Cerebellar nuclear complex (tissue), 1 donor: ENCODE measurements at places on chromosomes 5 and 9.

DNA sequence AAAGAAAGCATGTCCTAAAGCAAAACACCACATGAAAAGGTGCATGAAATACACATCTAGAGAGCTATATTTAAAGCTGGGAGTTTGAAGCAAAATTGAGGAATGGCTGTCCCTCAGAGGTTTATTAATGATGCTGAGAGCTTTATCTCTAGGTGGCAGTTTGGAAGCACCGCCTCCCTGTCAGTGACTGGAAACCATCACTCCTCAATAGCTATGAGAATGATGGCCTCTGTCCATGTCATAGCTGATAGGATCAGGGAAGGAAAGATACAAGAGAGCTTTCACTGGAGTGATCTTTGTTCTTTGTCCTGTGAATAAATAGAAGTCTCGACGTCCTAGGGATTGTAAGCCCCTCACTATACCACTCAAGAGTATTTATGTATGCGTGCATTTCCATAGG is 110.5 kb downstream of the NUDT12 start:
- no peak for DNase-seq

- DNase-seq = no peak
These were observed 86.0 kb downstream of the ANKRD55 start for GRCh38 chr5:56147106-56147505.

GRCh38 chr5:119930490-119930889 is 301.1 kb downstream of the FAM170A start:
- no peak for DNase-seq

- DNase-seq = no peak
These were observed 481.6 kb downstream of the NTRK2 start for GRCh38 chr9:85151162-85151561.

DNA sequence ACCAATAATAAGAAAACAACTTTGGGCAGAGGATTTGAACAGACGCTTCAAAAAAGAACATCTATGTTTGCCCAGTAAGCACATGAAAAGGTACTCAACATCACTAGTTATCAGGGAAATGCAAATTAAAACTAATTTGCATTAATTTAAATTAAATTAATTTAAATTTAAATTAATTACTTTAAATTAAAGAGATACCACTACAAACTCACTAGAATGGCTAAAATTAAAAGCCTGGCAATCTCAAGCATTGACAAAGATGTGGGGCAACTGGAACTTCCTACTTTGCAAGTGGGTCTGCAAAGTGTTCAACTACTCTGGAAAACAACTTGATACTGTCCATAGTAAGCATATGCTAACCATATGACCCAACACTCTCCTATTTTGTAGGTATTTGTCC is 32.1 kb upstream of the ELL2 start:
- no peak for DNase-seq

GRCh38 chr5:131396015-131396414 is 132.2 kb downstream of the CDC42SE2 start:
- no peak for DNase-seq

DNA sequence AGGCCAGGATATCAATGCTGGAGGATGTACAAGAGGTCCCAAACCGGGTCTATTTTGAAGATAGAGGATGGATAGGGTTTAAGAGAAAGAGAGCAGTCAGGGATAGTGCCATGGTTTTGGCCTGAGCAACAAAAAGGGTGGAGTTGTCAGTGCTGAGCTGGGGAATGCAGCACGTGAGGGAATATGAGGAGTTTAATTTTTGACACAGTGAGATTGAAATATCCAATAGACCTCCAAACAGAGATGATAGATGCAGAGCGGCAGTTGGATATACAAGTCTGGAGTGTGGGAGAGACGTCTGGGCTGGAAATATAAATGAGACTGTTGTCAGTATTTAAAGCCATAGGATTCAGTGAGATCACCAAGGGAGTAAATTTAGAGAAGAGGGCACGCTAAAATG is 136.7 kb upstream of the EFNA5 start:
- DNase-seq = no peak

- no peak for DNase-seq
These were observed 110.1 kb downstream of the MVB12B start for GRCh38 chr9:126436545-126437267.

- no peak for DNase-seq
These were observed 4.9 kb upstream of the CPLX2 start for GRCh38 chr5:175866377-175866907.

DNA sequence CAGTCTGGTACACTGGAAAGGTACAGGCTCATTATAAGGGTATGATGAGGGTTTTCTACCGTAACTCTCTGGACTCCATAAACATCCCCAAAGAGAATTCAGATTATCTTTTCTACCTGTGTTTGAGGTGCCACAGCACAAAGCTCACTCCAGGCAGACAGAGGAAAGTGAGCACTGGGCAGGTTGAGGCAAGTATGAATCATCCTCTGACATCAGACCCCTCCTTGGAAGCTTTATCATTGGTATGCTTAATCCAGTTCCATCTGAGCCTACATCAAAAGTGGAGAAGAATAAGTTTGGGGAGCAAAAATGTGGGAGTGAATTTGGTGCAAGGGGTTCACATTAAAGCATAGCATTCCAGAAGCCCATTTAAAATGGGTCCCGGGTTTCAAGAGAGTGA is 21.7 kb downstream of the C9orf152 start:
- no peak for DNase-seq

- DNase-seq = no peak
These were observed 121.0 kb upstream of the NR3C1 start for GRCh38 chr5:143524338-143524945.

- no peak for DNase-seq
These were observed 34.0 kb upstream of the HOMER1 start for GRCh38 chr5:79547982-79548381.

GRCh38 chr5:763998-764781 is 20.3 kb downstream of the ZDHHC11B start:
- no peak for DNase-seq

- no peak for DNase-seq
These were observed 136.1 kb upstream of the DMAC1 start for GRCh38 chr9:7935681-7936080.

DNA sequence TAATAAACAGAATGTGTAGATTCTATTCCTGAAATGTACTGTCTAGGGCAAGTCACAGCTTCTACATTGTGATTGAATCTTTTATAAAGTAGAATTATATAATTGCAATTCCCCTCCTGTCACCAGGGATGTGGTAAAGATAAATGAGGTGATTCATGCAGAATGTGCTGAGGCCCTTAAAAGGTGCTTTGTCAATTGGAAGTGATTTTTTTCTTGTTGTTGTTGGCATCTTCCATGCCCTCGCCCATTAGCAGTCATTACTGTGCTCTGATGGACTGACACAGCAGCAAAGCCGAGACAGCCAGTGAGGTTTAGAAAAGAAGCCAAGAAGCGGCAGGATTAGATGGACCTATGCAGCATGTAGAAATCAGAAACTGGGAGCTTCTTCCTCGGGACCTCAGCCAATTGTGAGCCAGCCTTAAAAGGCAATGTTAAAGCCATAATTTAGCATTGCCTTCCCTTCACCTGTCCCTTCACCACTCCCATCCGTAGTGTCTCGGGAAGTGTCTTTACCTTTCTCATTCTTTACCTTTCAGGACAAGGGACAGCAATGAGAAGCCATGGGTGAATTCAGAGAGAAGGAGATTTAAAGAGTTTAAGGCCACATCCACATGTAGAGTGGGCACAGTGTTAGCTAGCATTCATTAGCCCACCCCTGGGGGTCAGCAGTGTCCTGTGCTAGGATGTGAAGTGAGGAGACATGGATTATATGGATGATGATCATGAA is 257.8 kb downstream of the PLK2 start:
- no peak for DNase-seq

DNA sequence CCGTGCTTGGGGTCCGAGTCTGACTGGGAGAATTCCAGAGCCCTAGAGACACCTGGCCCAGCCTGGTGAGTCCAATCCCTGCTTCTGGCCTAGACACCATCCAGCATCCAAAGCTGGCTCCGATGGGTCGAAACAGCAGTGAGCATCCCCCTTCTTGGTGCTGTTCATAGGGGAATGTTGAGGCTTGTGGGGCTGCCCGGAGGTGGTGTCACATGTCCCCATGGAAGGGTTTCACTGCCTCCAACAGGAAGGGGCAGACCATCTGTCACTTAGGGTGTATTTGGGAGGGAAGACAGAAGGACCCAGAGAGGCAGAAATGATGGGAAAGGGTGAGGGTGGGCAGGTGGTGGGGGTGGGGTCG is 13.9 kb downstream of the C9orf50 start:
- DNase-seq = no peak

- DNase-seq = no peak
These were observed 42.5 kb downstream of the CCL28 start for GRCh38 chr5:43369651-43370050.

DNA sequence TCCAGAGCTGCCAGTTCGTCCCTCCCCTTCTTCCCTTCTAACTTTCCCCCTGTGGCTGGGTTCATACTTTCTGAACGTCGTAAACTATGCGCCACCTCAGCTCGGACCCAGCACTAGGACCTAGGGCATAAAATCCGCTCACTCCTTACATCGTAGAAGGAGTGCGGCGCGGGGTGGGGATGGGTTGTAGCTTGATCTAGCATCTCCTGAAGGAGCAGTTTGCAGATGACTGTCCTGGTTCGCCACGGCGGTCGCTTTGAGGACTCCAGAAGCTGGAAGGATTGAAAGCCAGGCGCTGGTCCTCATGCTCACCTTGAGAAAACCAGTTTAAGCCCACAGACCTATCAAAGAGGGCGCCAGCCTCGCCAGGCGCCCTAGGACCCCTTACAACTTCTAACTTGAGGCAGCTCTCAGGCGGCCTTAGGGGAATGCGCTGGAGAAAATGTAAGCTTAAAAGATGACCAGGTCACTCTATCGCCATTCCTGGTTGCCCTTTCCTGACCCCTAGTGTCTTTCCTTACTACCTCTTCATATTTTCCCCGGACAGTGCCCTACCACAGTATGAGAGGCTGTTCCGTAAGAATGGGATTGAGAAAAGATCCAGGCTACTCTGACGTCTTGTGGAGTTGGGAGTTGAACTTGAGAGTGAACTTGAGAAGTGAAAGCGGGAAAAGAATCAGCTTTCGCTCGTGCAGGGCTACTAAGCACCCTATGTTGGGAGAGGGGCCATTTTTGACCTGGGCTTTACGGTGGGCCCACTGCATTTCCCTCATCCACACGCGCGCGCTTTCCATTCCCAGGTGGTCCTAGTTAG is 2.8 kb downstream of the RORB start:
- no peak for DNase-seq
